ENCODE measurements at places on chromosomes 12 and 14.
A peak's percentile ranks its signal among the peaks of the same experiment; 100 is the strongest.

- no peak for DNase-seq
These were observed 84.6 kb downstream of the SETD3 start for GRCh38 chr14:99395909-99396530.

DNA sequence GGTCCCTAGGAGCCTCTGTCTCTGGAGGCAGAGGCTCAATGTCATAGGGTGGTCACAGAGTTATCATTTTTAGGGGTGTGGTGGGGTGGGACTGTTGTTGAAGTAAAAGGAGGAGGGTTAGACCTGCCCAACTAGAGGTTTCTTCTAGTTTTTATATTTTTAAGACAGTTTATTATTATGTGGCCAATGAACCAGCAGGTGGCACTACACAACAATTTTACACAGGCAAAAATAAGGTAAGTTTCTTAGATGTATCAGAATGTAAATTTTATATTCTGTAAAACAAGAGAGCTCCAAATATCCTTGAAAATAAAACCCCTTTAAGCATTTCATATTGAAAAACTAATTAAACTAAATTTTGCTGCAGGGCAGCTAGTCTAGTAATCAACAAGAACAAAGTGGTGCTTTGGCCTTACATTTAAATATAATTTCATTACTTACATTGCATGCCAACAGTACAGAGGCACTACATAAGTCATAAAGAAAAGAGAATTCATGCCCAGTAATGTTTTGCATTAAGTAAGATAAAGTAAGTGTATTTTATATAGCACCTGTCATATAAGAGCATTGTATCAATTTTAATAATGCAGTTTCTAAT is 22.2 kb upstream of the OVCH1 start:
- DNase-seq: peak; percentile 38

GRCh38 chr12:98418357-98419075 is 96.9 kb upstream of the TMPO start:
- peak; percentile 82 for DNase-seq

- no peak for DNase-seq
These were observed 212.4 kb upstream of the FLRT2 start for GRCh38 chr14:85317491-85318021.

DNA sequence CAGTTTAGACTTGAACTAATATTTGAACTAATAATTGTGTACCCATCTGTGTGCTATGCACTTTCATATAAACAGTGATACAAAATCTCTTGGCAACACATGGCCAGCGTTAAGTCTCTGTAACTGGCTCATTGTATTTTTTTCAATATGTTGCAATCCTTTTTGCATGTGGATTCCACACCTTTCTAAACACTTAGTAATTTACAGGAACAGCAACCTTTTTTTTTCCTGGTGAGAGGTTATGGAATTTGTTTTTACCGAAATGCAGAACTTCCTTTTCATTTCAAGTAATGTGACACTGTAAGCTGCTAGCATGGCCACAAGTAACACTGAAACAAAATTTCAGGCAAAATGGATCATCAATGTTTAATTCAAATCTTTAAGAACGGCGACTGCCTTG is 45.4 kb upstream of the EPS8 start:
- DNase-seq: no peak

GRCh38 chr14:77148510-77149231 is 7.1 kb upstream of the ZDHHC22 start:
- DNase-seq: peak; percentile 42

DNA sequence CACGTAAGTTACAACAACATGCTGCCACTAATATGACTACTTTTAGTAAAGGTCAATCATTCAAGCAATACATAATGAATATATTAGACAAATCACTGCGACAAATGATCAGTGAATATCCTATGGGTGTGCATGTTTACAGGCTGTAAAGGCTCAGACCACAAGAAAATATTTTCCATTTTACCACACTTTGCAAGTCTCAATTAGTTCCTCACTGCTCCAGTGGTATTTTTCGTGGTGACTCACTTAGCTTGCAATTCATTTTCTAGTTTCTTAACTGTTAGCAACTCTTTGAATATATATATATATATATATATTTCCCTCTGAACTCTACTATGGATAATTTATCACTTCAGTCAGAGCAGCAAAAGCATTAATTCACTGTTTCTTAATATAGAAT is 96.9 kb downstream of the EML5 start:
- no peak for DNase-seq

GRCh38 chr12:112167718-112168525 is 42.6 kb downstream of the TRAFD1 start:
- DNase-seq: no peak

DNA sequence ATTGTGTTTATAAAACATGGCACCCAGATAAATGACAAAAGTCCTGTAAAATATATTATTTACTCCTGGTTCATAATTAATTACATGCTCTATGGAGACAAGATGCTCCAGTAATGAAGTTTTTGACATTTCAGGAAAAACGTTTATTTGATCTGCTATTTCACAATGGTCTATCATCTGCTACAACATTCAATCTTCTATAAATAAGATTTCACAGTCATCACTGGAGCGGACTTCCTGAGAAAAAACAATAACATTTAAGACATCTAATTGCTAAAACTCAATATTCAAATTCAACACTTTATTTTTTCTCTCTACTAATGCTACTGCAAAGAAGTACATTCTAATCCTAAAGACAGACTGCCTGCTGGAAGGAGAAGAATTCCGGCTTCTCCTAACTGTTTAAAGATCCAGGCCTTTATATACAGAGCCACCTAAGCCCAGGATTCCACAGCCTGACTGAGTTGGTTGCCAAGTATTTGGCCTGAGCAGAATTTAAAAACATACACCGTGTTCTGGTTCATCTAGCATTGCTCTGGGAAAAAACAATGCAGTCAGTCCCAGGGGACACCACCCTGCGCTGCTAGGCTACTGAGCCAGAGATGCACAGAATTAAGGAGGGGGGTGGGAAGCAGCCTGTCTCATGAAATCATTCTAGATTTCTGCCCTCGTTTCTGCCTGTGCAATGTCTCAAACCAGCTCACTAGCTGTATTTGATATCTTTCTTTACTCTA is 58.0 kb downstream of the TMTC1 start:
- DNase-seq: no peak

GRCh38 chr14:77459072-77459723 is 1.3 kb downstream of the AHSA1 start:
- peak; percentile 84 for DNase-seq

GRCh38 chr12:106814714-106815113 is 40.2 kb downstream of the RIC8B start:
- no peak for DNase-seq

- DNase-seq: no peak
These were observed 2.1 kb downstream of the EML5 start for GRCh38 chr14:88790501-88791251.

DNA sequence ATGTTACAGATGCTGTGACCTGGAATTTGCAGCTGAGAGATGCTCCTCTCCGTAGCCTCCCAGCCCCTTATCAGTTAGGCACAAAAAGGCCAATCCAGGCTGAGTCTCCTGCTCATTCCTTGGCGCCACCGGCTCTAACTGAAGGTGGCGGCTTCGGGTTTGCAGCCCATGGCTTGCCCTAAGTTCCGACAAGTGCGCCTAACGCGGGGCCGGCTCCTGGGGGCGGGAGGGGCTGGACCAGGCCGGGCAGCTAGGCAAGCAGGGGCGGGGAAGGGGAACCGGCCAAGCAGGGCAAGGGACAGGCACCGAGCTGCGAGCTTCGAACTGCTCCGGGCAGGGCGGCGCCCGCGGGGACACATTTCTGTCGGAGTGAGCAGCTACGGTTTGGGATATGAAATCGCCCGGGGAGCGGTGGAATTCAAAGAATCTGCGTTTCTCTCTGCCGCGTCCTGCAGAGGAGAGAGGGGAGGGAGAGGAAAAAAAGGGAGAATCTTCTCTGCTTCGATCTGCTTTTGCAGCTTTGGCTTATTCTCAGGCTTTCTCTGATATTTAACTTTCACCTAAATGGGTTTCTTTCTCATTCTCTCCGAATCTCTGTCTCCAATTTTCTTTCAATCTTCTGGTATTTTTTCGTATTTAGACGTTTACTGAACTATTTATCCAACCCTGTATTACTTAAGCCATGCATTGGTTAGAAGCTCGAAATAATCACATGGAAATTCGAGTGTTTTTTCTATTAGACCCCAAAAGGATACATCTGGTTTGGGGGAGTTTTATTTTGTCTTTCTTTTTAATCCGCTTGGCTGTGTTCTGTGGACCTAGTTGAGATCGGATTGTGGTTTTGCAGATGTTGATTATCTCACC is 1.6 kb upstream of the HOXC12 start:
- peak; percentile 73 for DNase-seq

DNA sequence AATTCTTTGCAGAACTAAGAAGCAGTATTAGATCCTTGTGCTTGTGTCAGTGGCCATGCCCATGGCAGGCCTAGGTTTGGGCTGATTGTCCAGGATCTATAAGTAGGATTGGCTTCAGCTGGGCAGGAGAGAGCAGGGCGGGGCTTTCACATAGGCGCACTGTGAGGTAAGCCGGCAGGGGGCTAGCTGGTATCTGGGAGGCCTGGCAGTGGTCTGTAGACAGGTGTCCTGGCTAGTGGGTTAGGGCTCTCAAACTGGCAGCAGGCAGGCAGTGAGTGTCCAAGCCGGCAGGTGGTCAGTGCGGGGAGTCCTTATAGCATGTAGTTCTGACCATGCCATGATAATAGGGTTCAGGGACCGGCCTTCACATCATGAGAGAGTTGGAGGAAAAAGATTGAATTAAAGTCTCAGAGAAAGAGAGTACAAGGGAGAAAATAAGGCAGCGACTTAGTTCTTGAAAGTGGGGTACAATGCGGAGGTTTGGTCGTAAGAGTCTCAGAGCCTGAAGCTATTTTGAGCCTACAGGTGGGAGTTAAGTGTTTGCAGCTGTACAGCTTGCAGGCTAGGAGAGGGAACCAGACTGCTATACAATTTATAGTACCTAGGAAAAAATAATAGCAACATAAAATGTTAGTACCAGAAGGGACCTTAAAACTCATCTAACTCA is 137.4 kb downstream of the TPH2 start:
- no peak for DNase-seq

DNA sequence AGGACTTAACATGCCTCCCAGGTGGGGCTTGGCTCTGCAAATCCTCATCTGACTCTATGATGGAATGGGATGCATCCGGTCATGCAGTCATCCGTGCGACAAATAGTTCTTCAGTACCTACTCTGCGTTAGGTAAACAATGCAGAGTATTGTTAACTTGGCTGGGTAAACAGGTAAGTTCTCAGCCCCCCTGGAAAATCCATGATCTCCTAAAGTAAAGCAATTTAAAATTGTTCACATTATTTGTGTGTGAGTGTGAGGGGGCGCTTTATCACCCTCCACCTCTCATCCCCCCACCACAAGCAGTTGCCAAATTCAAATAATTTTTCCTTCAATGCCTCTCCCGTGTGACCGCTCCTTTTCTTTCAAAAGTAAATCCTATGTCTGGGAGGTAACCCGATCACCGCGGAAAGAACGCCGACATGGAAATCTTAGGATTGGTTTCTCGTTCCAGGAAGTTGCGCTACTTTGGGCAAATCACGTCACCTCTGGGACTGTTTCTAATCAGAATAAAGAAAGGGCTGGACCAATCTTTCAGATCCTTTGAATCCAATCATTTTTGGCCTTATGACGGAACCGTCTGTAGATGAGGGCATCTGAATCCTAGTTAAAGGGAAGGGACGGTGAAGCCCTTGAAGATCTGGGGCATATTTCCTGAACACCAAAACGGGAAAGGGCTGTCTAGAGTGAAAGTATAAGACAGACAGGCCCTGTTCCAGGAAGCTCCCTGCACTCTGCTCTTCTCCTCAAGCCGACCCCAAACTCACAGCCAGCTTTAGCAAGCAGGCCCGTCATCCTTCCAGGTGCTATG is 44.0 kb upstream of the SINHCAF start:
- peak; percentile 87 for DNase-seq

- DNase-seq: no peak
These were observed 217.5 kb downstream of the DPY19L2 start for GRCh38 chr12:63450816-63451215.

DNA sequence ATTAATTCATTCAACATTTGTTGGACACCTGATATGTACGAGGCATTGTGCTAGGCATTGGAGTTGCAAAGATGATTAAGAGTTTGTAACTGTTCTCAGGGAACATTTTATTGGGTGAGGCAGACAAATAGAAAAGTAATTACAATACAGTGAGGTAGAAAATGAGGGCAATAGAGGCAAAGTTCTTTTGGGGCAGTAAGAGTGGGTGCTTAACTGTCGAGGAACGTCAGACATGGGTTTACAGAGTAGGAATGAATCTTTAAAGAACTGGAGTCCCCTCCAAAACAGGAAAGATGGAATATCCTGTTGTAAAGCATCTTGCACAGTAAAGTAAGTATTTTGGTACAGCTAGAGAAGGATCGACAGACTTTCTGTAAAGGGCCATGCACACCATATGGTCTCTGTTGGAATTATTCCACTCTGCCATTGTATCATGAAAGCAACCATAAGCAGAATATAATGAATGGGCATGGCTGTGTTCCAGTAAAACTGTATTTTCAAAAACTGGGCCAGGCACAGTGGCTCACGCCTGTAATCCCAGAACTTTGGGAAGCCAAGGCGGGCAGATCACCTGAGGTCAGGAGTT is 9.1 kb downstream of the CREBL2 start:
- DNase-seq: no peak

- peak; percentile 44 for DNase-seq
These were observed 60.6 kb downstream of the LGMN start for GRCh38 chr14:92687681-92688433.

DNA sequence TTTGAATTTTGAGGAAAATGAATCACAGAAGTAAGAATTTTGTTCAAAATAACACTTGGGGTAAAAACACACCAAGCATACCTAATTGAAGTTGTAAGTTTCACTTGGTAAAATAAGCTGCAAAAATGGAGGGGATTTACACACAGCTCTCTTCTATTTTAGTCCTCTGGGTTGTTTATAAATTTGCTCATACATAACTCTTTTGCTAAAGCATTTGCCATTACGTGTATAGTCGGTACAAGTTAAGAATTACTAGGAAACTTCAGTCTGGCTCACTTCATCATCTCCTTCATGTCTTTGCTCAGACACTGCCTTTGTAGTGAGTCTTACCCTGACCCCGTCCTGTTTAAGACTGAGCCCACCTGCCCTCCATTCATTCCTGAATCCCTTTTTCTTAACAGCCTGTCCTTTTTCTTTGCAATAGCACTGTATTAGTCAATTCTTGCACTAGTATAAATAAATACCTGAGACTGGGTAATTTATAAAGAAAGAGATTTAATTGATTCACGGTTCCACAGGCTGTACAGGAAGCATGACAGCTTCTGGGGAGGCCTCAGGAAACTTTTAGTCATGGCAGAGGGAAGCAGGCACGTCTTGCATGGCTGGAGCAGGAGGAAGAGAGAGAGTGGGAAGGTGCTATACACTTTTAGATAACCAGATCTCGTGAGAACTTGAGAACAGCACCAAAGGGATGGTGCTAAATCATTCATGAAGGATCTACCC is 451.1 kb downstream of the PCNX1 start:
- no peak for DNase-seq

Measured in mesendoderm (in vitro differentiated cells).